Hindlimb muscle (tissue), 1 donor: ENCODE measurements at places on chromosomes 11 and 22.

DNA sequence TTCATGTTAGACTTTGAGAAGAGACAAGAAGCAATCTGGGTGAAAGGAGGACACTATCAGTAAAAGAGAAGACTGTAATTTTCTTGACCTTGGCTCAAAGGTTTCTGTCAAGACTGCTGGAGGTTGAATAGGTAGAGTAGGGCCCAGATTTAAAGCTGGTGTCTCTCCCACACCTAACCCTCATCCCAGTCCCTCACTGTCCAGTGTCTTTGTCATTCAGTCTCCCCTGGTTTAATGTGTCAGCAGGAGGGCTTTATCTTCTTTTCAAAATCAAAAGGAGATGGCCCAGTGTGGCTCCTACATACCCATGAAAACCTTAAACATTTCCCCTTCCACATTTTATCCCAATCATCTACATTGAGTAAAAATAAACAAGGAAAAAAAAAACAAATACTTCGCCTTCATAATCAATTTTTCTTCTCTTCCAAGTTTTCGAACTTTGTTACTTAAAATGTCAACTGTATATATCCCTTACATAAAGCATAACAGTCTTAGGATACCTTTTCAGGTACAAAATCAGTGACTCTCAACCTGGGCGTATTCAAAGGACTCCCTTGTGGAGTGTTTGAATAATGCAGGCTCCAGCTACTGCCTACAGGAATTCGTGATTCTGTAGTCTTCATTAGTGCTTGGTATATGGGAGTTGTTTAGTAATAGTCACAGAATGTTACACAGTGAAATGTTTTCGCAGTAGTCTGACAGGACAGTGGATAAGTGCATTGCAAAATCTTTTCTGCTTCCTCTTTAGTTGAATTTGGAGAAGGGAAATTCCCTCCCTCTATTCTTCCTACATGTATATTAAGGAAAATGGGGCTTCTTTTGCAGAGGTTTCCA, 87.2 kb downstream of the FAT3 start:
- DNase-seq: no peak

DNA sequence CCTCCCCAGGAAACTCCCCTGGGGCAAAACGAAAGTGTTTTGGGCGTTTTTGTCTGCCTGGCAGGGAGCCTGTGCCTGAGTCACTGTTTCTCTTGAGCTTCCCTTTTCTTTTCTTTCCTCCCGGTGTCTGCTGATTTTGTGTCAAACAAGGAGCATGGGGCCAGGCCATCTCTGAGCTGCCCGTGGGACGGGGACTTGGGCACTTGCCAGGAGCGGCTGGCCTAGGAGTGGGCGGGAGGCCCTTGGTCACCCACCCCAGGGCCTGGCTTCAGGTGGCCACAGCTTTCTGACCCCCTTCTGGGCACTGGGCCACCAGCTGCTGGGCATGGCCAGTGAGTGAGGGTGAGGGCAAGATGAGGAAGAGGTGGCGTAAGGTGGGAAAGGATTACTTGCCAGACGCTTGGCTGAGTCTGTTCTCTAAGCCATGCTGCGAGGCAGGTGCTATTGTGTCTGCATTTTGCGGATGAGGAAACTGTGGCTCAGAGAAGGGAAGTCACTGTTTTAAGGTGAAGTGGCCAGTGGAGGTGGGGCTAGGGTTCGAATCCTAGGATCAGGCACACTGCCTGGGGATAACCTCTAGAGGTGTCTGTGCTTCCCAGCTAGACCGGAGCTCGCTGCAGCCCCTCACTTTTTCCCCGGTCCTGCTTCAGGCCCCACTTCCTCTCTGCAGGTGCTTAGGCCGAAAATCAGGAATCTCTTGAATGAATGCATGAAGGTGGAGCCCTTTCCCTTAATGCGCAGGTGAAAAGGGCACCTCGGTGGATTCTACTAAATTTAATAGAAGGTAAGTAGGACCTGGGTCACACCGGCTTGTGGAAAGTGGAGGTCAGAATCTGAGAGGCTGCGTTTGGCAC, 7.8 kb upstream of the NFAM1 start:
- no peak for DNase-seq

DNA sequence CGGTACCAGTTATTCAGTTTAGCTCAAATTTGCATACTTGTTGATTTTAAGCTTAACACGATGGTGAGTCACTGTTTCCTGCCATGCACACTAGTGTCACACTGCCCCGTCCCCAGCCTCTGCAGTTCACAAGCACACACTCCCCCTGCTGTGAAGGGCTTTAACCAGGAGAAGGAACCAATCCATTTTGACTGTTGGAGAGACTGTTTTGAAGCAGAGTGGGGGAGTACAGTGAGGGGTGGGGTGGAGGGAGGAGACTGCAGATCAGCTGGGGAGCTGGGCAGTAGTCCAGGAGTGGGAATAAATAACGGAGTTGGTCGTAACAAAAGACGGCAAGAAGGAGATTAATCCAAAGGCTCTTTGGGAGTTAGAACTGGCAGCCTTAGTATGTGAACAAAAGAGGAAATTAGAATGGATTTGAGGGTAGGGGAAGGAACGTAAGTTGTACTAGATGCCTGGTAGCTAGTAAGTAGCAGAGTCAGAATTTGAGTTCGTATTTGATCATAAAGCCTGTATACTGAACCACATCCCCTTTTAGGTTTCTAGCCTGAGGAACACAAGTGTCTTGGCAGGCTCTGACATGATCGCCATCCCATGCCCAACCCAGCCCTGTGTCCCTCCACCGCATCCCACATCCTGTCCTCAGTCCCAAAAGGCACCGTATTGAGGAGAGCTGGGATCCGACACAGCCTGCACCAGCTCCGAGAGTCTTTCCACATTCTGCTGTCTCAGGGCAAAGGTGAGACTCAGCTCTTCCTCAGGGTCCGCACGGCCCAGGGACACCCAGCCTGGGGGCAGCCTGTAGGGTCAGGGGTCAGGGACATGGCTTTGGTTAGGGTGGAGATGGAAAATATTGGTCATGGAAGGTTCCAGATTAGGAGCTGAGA, 862 bp downstream of the TPP1 start:
- DNase-seq: peak; percentile 48

DNA sequence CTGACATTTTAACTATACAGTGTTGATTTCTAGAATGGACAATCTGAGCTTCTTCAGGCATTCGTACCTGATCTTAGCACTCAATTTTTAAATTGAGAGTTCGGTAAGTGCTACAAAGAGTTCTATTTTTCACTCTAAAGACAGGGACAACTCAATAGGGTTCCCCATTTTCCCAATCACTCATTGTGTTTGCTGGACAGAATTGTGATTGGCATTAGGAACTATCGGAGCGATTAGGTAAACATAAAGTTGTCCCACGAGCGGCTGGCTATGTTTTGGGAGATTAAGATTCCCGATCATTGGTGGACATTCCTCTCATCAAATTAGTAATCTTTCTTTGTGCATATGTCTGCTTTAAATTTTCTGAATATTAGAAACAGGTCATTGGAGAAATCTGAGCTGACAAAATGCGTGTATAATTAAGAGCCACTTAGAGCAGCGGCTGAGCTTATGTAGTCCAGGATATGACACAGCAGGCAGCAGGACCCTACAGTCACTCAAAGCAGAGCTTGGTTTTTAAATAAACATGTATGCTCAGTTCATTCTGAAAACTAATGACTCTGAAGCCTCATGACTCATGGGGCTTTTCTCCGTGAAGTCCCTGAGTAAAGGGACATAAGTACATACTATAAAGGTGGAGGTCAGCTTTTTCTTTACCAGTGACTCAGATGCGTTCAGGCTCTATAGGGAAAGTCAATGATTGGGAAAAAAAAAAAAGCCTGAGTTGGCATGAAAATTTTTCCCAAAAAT, 109.4 kb downstream of the GRIA4 start:
- DNase-seq: no peak

- no peak for DNase-seq
Measured at GRCh38 chr11:47243454-47243853, 5.2 kb downstream of the ACP2 start.
